IPS DF 19.7 (cell line): ENCODE measurements at places on chromosomes 7 and 10.

DNA sequence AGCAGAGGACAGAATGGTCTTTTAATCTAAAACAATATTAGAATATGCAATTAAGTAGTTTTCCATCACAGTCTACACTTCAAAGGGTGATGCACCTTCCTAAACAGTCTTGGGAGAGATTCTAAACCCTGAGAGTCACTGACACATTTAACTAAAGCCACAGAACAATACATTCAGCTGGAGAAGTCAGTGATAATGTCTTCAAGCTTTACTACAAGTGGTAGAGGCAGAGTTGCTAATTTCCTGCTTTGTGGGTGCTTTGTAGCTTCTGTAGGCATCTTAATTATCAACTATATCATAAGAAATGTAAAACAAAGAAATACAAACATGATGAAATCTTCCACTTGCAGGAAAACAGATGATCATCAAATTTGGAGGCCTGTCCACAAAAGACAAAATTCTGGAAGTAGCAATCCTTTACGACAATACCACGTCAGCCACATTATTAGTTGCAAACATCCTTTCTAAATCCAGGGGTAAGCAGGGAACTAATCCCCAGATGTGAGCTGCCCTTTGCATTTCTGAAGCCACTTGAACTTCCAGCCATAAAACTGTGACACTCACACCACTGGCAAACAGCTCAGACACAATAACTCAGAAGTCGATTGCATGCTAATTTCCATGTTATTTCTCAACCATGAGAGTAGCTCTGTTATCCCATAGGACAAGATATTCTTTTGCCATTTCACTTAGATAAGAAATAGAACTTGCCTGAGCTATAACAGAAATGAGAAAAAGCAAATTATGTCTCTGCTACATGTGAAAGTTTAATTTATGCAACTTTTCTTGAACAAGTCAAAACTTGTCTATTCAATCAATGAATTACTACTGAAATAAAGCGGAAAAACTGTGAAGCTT lies 212.2 kb downstream of the FAM107B start:
- DNase-seq = no peak

- DNase-seq = no peak
Observed at GRCh38 chr10:69895759-69896158, 94.1 kb downstream of the COL13A1 start.

DNA sequence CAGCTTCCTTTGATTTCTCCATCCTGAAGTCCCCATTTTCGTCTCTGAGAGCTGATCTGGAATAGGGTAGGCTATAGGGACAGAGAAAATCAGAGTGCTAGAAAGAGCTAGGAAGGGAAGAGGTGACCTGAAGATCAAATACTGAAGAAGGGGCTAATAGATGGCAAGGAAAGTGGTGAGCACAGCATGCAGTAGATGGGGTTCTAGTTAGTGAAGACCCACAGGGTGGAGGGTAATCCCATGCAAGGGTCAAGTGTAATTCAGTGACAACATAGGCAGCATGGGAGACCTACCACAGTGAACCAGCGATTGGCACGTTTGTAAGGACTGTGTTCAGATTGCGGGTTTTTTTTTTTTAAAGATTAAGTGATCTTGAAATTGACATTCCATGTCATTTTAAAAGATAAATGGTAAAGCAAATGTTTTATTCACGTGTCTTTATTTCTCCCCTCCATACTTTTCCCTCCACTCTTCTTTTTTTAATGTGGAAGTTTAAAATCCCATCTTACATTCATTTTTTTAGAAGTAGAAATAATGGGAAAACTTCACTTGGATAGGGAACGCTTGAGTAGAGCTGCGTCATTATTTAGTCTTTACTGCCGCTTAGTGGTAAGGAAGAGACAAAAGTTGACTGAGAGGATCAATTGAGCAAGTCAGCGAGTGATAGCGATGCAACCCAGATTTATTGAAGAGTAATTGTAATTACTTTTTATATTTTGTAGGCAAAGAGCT lies 21.0 kb upstream of the ABI1 start:
- peak; percentile 47 for DNase-seq

DNA sequence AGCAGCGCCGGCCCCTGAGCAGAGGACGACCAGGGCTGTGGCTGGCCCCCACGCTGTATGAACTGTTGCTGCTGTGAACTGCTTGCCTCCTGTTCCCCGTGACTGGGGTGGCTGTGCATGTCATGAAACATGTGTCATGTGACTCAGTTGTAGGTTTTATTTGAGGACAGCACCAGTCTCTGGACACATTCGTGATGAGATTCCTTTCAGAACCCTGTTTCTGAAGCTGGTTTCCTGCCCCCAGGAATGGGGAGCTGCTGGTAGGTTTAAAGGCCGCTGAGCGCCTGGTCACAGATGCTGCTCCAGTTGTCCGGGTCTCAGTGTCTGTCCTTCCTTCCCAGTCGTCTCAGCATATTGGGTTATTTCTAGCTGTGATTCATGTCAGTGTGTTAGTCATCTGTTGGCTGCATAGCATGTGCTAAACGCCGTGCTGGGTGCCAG lies 79.1 kb upstream of the PPIF start:
- no peak for DNase-seq

DNA sequence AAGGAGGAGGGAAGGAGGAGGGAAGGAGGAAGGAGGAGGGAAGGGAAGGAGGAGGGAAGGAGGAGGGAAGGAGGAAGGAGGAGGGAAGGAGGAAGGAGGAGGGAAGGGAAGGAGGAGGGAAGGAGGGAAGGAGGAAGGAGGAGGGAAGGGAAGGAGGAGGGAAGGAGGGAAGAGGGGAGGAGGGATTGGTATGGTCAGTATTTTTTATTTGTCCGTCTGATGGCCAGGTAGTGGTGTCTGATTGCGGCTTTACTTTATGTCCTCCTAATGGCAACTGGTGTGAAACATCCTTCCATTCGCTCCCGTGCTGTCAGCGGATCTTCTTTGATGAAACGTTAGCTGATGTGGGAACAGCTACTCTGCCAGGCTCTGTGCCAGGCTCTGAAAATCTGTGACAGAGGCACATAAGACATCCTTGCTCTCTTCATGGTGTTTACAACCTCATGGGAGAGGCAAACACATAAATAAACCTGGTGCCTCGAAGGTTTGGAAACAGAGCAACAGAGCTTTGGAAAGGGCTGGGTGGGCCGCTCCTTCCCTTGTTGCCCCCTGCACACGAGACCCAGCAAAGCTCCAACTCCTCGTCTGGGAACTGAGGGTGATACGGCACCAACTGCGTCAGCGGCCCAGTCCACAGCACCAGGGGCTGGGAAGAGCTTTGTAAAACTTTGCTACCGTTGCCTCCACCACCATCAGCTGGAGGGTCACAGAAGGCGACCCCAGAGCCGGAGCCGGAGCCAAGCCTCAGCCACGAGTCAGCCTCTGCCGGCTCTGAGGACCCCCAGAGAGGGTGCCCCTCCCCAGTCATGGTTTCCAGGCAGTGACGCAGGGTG lies 40.3 kb downstream of the PDGFA start:
- no peak for DNase-seq

DNA sequence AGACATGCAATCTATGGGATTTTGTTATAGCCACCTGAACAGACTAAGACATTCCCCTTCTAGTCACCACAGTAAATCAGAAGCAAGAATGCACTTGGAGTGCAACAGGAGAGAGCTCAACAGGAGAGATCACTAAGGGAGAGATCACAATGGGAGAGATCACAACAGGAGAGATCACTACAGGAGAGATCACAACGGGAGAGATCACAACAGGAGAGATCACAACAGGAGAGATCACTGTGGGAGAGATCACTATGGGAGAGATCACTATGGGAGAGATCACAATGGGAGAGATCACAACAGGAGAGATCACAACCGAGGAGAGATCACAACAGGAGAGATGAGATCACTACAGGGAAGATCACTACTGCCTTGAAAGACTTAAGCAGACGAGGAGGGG lies 238.5 kb upstream of the PITRM1 start:
- DNase-seq = no peak

DNA sequence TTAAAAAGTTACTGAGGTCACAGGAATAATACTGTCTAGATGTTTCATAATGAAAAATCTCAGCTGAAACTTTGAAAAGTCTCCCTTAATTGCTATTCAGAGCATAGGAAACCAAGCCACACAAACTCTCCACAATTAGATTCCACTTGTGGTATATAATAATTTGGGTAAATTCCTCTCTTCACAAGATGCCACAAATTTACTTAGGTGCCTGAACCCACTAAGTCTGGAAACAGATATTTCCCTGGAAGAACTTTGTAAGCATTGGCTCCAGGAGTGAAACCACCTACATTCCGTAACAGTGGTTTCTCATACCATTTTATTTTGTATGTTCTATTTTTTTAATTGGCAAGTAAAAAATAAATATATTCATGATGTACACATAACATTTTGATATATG lies 493.4 kb downstream of the SEMA3D start:
- DNase-seq = no peak

DNA sequence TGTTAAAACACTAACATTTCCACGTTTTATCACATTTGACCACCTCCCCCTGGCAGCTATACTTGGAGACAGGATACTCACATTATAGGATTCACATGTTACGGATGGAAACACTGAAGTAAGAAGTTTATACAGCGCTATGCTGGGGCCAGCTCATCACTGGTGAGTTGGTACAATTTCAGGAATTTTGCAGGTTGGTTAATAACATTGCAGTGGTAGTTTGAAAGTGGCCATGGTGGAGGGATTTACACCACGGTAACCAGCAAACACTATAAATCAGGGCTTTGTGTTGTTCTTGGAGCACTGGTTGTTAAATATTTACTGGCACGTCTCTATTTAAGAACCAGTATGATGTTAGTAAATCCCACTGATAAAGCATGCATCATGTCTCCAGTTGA lies 174.0 kb downstream of the GFRA1 start:
- DNase-seq = no peak

DNA sequence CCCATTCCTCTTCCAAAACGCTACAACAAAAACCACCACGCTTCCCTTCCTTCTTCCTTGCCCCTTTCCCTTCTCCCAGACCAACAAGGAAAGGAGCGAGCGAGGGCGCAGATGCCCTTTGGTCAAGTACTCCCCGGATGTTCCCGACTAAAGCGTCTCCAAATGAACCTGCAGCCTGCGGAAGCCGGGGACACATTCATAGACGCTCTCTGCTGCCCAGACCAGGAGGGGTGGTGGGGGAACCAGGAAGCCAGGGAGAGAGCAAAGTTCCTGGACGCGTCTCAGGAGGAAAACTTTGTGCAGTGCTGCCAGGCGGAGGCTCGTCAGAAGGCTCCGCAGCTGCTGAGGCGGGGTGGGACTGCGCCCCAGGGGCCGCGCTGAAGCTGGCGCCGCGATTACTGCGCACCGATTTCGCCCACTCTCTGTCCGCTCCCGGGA lies 754 bp downstream of the SEMA3D start:
- DNase-seq = no peak

GRCh38 chr10:49761789-49762565 lies at the start of gene OGDHL:
Gene OGDHL, minus strand, starts transcription at chr10:49762323. Its CDS starts 3,731 bp downstream, at chr10:49758592.
- DNase-seq = no peak

DNA sequence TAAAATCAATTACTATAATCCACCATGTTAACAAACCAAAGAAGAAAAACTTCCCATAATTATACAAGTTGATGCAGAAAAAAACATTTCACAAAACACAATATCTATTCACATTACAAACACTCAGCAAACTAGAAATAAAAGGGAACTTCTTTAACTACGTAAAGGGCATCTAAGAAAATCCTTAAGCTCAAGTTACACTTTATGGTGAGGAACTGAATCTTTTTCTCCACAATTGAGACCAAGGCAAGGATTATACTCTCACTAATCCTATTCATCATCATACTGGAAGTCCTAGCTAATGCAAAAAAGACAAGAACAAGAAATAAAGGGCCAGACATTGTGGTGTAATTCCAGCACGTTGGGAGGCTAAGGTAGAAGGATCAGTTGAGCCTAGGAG lies 159.9 kb downstream of the ZNF365 start:
- DNase-seq = no peak

DNA sequence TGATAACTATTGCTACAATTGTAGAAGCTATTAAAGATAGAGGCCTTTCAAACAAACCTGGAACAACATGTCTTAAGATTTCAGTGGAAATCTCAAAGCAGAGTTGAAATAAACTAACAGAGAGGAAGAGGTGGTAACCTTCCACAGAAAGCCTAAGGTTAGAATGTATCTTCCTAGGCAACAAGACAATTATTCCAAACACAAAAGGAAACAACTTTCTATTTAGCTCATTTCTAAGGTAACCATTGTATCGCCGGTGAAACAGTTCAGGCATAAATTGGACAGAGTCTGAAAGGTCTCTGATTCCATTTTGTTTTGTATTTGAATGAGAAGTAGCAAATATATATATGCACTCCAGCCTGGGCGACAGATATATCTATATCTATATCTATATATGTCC lies 30.7 kb upstream of the HYCC1 start:
- no peak for DNase-seq

GRCh38 chr7:8365499-8366110 lies 67.8 kb upstream of the NXPH1 start:
- DNase-seq = peak; percentile 45

DNA sequence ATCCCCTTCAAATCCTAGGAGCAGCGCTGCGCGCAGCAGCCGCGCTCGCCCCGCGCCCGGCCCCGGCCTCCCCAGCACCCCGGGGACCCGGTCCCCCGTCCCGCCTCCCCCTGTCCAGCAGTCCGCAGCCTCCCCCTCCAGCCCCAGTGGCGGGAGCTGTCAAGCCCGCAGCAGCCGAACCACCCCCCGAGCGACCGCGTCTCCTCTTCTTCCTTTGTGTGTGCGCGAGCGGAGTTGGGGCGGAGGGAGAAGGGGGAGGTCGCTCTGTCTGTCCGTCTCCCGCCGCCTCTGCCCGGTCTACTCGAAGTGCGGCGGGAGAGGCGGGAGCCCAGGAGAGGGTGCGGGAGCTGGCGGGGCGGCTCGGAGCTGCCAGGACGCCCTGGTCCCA lies 375 bp upstream of the CHN2 start:
- DNase-seq = no peak
